ENCODE measurements at places on chromosomes 13 and 19.

DNA sequence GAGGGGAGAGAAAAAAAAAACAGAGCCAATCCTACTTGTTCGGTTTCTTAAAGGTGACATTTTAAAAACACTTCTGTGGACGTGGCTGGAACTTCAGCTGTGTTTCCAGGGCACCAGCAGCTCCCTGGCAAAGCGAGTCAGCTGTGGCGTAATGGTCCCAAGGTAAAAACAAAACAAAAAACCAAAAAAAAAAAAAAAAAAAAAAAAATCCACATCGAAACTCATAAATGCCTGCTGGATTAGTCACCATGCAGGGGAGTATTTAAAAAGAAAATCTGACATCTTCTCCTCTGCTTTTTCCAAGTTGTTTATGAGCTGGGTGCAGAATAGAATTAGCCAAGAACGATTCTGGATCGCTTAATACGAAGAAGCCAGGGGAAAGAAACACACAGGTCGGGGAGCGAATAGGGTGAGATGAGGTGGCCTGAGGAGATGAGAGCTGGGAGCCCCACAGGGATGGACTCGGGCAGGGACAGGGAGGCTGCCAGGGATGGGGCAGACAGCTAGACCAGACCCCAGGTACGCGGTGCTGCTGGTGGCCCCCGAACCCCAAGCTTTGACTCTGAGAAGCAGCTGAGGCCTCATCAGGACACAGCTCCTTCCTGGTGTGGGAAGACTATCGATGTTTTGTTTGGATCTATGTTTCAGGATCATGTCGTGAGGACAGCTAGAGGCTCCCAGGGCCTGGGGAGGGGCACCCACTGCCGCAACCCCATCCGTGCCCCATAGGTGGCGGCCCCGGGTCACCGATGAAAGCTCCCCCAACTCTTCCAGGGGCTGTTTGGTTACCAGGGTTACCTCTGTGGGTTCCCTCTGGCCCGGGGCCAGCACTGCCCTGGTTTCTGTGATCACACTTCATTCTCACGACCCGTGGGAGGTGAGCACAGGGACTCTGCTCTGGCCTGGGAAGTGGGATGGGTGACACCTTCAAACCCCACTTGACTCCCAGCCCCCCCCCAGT is 3.1 kb upstream of the CTXN1 start:
- DNase-seq, result peak; percentile 52

DNA sequence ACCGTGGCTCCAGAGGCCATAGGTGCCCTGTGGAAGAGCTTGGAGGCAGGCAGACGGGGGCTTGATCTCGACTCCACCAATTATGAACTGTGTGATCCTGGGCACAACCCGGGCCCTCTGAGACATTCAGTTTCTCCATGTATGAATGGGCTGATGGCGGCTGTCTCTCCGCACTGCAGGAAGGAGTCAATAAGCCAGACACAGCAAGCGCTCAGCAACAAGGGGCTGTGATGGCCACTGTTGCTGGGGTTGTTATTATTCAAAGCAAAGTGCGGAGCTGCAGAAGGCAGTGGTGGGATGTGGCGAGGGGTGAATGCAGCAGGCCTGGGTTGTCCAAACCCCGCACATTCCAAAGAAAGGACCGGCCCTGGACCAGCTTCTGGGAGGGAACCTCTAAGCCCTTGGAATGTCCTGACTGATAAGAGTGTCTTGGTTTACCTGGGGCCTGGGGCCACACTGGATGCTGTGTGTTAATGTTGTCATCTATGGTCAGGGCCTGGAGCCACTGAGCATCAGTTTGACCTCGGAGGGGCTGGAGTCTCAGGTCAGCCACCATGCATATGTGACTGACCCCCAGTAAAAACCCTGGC is 8.3 kb downstream of the TMEM143 start:
- DNase-seq, result no peak

DNA sequence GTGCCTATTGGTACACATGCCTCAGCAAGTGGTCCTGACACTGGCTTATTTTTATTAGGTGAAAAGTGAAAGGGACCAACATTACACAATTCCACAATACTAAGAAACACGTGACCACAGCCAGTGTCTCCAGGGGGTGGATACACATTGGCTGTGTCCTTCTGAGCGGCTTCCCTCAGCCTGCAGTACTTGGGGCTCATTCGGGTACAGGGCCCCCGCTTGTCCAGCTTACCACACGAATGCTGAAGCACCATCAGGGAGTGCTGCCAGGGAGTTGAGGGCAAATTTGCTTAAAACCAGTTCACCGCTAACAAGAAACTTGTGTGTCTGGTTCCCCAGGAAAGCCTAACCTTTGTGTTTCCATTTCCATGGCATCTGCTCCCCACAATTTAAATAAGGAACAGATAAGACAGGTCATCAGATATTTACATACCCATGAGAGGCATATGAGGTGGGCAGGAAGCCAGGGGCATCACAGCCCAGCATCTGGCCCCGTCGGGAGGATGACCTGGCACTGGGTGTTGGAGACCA is 23.3 kb downstream of the PBX4 start:
- DNase-seq, result no peak

GRCh38 chr19:50371914-50372475 is 4.3 kb upstream of the NR1H2 start:
- DNase-seq, result no peak

GRCh38 chr13:43277142-43277541 is 253.8 kb downstream of the DNAJC15 start:
- no peak for DNase-seq

- DNase-seq, result no peak
Measured at GRCh38 chr19:3466635-3467034, 13.7 kb downstream of the SMIM24 start.

GRCh38 chr19:17475541-17476115 is 5.3 kb downstream of the SLC27A1 start:
- no peak for DNase-seq

DNA sequence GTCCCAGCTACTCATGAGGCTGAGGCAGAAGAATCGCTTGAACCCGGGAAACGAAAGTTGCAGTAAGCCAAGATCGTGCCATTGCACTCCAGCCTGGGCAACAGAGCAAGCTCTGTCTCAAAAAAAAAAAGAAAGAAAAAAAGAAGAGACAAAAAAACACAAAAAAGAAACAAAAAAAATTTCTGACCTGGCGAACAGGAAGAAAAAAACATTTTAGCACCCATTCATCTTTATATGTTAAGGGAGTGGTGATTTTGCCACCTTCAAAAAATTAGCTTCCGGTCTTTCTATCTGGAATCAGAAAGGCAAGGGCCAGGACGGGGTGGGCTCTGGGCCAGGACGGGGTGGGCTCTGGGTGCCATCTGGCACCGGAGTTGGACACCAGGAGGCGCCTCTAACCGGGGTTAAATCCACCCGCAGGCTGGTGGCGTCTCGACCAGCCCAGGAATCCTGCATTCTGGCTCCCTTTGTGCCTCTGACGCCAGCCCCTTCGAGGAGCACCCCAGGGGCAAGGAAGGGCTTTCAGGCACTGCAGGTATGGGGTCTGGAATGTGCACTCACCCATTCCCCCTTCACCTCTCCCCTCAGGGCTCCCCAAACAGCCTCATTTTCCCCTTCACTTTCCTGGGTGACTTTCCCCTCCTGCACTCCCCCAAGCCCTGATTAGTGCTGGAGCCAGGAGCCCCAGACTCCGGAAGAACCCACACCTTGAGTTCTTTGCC is 10.4 kb upstream of the ZSWIM4 start:
- DNase-seq, result peak; percentile 69

DNA sequence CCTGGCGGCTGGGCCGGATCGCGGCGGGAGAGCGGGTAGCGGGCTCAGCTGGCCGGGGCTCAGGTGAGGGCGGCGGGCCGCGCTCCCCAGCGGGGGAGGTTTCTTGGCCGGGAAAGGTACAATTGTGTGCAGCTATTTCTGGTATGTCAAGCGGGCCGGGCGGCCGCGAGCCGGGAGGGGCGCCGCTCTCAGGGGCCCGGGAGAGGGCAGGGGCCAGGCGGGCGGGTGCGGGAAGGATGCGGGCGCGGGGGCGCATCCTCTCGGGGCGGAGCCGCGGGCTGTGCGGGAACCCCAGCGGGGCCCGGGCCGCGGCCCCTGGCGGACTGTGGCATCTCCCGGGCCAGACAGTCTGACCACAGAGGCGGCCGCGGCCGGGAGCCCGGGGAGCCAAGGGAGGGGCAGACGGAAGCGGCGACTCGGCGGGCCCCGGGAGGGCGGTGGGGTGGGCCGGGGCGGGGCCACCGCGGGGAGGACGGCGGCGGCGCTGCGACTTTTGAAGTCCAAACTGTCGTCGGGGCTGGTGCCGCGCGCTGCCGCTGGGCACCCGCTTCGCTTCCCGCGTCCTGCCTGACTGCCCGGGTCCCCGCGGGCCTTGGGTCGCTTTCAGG is at the start of gene LMO7:
LMO7 (plus strand) TSS at position 503 of the 608 bp plus-strand sequence. CDS start 328 bp downstream, outside the sequence.
- peak; percentile 53 for DNase-seq

DNA sequence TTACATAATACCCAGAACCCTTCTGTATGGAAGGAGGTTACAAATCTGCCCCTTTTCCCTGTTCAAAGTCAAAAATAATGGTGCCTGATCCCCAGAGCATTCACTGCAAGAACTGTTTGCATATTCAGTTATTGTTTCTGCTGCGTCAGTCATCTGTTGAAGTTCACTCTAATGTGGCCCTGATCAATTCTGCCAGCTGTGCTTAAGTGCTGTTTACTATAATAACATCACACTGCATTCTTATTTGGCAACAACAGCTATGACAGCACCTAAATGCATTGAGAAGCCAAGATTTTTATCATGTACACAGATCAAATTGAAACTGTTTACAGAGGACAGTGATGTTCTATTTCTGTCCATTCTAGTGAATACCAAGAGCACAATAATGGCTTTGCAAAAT is 115.9 kb downstream of the DACH1 start:
- no peak for DNase-seq

- DNase-seq, result no peak
Measured at GRCh38 chr13:80094526-80094925, 246.4 kb downstream of the SPRY2 start.

- no peak for DNase-seq
Measured at GRCh38 chr13:60838581-60838980, 441.6 kb downstream of the TDRD3 start.

DNA sequence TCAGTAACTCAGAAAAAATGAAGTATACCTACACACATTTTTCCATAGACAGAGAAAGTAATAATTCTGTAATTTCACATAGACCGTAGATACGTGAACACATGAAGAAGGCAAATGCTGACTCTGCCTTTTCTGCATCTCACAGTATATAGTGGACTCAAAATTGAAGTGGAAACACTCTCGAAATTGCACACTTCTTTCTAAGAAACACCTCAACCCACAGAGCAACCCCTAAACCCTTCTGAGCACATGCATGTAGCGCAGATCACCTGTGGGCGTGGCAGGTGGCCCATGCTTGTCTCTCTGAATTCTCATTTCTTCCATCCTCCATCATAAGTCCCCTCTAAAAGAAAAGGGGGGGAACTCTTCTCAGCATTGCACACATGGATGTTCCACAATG is 34.7 kb downstream of the COL4A1 start:
- DNase-seq, result no peak

- DNase-seq, result no peak
Measured at GRCh38 chr13:80047406-80047805, 293.5 kb downstream of the SPRY2 start.

DNA sequence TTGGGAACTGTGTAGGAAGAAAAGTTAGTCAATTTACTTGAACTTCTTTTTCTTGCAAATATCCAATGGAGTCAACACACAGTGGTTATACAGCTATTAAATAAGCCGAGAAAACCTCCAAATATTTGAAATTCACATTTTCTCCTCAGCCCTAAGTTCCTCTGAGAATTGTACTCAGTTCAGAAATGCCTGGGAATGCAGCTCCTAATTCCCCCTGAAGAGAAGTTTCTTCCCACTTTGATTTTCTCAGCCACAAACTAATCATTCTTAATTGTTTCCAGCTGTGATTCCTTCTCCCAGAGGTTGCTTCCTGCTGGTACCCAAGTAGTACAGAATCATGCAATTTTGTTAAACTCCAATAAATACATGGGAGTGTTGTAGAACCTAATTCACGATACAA is 246.1 kb upstream of the MIR17HG start:
- no peak for DNase-seq

DNA sequence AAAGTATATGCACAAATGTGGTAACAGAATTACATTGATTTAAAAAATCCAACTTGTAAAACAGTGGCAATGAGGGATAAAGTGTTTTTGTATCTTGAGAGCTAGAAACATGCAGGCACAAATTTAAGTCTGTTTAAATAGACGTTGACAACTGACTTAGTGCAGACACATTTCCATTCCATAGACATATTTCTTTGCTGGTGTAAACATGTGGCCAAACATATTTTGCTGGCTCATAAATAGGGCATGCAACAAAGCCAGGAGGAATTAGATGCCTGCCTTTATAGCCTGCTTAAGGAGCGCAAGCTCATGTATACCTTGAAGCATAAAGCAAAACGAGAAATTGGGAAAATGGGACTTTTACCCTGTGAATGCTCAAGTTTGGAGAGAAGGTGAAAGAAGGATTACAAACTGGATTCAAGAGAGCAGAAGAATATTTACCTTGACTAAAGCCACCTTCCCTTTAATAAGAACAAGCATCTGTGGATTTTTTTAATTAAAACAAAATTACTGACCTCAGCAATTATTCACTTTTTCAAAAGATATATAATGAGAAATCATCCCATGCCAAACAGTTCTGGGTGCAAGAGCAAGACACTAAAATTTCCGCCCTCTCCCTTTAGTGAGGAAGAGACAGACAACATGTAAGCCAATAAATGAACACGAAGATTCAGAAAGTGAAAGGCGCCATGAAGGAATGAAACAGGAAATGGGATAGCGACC is 71.0 kb downstream of the DCT start:
- DNase-seq, result no peak

GRCh38 chr13:81540777-81541176 is 1199.9 kb upstream of the SPRY2 start:
- DNase-seq, result no peak

DNA sequence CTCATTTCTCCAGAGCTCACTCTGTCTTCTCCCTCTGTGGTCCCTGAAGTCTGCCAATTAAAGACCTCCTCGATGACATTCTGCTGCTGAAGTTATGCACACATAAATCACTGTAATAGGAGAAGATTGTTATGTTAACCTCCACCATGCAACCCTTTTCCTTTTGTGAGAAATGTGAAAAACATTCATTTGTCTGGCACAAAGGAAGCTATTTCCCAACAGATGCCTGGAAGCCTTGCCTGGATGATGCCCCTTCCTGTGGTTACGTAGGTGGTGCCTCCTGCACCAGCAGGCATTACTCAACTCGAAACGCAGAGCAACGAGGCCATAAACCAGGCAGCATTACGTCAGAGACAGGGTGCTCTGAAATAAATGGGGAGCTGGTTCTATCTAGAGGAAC is 327.4 kb upstream of the ZNF507 start:
- DNase-seq, result no peak

- no peak for DNase-seq
Measured at GRCh38 chr13:29594303-29594709, 1.2 kb downstream of the SLC7A1 start.

- DNase-seq, result no peak
Measured at GRCh38 chr13:34371108-34371507, 553.2 kb downstream of the RFC3 start.

GRCh38 chr13:80296638-80297037 is 44.3 kb downstream of the SPRY2 start:
- no peak for DNase-seq

GRCh38 chr19:6018786-6019185 is 40.8 kb upstream of the RANBP3 start:
- no peak for DNase-seq

GRCh38 chr13:32041429-32041828 is 9.9 kb downstream of the FRY start:
- DNase-seq, result no peak

GRCh38 chr19:13154241-13154778 is 4.1 kb downstream of the IER2 start:
- peak; percentile 96 for DNase-seq

Measured in left lobe of liver (tissue), 2 donors.